ENCODE measurements at places on chromosomes 6 and 20.

DNA sequence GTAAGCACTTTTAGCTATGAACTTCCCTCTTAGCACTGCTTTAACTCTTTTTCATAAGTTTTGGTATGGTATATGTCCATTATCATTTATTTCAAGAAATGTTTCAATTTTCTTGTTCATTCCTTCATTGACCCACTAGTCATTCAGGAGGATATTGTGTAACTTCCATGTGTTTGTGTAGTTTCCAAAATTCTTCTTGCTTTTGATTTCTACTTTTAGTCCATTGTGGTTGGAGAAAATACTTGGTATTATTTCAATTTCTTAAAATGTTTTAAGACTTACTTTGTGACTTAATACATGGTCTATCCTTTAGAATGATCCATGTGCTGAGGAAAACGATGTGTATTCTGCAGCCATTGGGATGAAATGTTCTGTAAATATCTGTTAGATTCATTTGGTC, 176.5 kb downstream of the CENPW start:
- no peak for DNase-seq

DNA sequence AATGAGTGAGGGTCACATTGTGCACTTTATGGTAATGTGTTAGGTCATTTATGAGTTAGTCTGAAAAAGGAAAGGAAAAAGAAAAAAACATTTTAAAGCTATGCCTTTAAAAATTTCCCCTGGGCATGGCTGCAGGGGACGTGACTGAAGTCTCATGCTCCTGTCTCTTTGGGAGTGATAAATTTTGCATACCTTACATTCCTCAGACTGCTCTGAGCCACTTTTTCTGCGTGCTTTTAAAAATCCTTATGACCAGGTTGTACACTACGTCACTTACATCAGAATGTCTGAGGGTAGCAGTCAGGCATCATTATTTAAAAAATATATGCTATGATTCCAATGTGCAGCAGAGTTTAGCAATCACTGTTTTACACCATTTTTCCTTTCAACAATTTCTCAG, 121.2 kb downstream of the RFPL4B start:
- DNase-seq, result peak; percentile 77

GRCh38 chr6:92538926-92539325, 880.4 kb downstream of the EPHA7 start:
- peak; percentile 1 for DNase-seq

- DNase-seq, result no peak
These were observed 19.1 kb upstream of the TULP4 start for GRCh38 chr6:158293122-158293521.

DNA sequence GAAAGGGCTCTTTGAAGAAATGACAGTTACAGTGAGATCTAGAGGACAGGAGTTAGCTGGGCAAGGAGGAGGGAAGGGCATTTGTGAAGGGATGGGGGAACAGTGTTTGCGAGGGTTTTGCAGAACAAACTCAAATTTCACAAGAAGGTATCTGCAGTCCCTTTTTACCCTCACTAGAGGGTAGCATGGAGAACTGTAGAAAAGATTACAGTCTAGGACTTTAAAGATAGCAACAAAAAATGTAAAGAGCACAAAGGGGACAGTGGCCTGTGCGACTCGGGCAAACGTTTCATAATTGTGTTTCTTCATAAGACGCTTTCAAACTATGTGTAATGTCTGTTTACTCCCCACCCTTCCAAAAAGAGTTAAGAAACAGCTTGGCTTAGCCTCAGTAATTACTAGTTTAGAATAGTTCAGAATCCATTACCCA, 21.2 kb upstream of the ASXL1 start:
- peak; percentile 46 for DNase-seq

DNA sequence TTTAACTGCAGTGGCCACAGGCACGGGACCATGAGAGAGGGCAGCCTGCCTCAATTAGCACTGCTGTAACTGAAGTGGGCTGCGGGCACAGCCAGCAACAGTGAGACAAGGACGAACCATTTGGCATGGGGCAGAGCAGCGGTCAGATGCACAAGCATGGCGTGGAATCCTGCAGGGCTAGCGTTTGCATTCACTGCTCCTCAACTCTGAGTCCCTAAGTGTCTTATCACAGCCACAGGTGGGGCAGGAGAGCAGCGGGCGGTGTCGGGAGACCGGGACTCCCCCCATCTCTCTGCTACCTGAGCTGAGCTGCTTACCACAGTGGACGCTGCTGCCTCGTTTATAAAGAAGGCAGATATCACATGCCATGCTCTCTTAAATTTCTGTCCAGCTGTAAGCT, 31.3 kb upstream of the PDE10A start:
- DNase-seq, result no peak

- no peak for DNase-seq
These were observed 30.0 kb upstream of the ZNF133 start for GRCh38 chr20:18258126-18258860.

DNA sequence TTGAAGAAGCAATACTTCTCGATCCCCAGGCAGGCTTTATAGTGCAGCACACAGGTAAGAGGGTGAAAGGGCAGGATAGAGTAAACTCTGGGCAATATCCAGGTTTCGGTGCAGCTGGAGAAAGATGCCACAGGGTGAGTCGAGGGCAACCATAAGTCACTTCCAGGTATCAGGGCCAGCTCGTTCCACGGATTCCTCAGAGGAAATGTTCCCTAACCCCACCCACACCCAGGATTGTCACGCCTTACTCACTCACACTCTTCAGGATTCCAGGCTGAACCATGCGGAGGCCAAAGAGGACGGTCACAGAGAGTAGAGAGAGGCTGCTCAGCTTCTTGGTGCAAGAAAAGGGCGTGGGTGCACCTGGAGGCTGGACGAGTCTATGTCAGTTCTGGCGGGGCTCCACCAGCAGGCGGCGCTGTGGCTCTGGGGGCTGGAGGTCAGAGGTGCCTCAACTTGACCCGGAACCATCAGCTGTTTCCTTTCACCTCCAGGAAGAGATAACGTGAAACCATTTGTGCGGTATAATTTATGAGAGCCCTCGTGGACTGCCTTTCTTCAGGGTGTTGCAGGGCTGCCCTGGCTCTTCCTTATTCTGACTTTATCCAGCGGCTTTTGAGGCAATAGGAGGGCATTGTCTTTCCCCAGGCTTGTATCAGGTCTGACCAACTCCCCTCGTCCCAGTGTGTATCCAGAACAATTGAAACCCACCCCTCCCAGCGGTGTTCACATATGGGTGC, 14.5 kb upstream of the WFDC12 start:
- no peak for DNase-seq

DNA sequence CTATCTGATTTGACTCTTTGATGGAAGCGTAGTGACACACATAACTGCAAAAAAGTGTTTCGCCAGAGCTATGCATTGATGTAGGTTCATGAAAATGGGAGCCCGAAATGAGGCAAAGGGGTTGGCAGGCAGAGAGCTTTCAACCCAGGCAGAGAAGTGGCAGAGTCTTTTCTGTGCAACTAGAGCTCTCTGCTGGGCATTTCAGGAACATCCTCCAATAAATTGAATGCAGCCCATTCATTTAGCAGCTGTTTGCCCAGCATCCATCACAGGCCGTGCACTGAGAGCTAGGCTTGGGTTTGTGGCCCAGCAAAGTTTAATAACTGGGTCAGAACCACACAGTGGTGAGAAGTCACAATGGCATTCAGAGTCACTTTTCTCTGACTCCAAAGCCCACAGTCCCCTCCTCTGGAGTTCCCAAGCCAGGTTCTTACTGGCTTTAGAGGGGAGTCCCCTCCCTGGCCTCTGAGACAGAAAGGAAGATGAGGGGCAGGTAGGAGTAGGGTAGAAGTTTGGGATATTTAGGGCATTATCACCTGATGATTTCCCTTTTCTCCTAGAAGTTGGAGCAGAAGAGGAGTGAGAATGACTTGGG, 31.8 kb upstream of the ELMO2 start:
- peak; percentile 27 for DNase-seq

DNA sequence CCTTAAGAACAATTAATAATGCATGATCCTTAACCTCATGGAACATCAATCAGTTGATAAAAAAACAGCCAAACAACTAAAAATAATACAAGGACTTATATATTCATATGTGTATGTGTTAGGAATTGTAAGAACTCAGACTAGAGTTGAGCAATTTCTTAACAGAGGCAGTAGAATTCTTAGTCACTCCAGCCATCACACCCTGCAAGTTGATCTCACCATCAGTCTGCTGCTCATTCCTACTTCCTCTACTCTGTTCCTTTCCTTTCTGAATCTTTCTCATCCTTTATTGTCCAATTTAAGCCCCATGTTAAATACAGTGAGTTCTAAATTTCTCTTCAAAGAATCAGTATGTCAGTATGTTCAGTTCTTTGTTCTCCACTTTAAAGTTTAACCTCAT, 2.6 kb downstream of the ZNF165 start:
- no peak for DNase-seq

- no peak for DNase-seq
These were observed 9.9 kb upstream of the MMP9 start for GRCh38 chr20:45998761-45999160.

- DNase-seq, result peak; percentile 18
These were observed 6.9 kb upstream of the OCSTAMP start for GRCh38 chr20:46557231-46557956.

DNA sequence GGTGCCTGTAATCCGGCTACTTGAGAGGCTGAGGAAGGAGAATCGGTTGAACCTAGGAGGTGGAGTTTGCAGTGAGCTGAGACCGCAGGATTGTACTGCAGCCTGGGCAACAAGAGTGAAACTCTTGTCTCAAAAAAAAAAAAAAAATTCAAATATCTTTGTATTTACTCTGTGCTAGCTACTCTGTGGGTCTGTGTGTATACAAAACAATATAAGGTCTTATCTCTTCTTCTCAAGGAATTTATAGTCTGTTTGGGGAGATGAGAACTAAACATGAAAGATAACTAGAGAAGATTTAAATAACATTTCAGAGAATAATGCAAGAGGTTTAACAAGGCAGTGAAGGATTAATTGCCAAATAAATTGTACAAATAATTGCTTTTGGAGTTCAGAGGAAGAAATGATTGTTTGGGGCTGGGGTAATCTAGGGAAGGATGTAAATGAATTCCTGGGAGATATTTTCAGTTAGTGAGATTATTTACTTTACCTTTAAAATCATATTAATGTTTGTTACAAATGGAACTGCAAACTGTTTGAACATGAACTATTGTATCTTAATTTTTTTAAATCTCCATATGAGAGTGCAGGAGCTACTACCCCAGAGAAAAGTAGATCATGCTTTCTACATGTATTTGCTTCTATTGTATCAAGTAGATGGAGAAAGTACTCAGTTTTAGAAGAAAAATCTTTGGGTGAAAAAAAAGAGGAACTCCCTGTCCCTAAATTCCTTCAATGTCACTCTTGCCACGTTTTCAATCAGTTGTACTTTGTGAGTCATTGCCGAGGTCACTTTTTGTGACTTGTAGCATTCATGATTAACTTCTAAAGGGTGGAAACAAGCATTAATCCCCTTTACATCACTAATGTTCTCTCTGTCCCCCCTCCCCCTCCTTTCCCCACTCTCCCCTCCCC, 39.0 kb downstream of the NCOA3 start:
- DNase-seq, result peak; percentile 33

- DNase-seq, result no peak
These were observed 28.3 kb upstream of the RIPPLY2 start for GRCh38 chr6:83824831-83825230.

DNA sequence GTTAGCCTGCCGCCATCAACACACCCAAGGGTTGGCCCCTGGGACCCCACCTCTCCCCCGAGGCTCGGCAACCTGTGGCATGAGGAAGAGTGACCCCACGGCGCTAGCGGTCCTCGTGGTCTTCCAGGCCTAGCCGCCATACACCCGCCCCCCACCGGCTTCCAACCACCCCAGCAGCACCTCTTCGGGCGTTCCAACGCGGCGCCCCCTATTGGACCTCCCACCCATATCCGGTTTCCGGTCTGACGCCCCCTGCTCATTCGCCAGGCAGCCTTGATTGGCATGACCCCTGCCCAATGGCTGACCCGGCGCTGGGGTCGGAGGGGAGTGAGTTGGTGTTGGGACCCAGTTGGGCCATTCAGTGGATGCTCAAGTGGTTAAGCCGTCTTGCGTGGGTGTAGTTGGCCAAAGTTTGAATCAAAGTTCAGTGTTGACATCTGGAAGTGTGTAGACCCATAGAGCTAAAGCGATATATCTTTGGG, at the start of gene GNAS-AS1:
GNAS-AS1 (minus strand) TSS at position 210 of the 482 bp plus-strand sequence.
- peak; percentile 94 for DNase-seq

GRCh38 chr6:132140189-132140588, 189.0 kb upstream of the CCN2 start:
- DNase-seq, result no peak

DNA sequence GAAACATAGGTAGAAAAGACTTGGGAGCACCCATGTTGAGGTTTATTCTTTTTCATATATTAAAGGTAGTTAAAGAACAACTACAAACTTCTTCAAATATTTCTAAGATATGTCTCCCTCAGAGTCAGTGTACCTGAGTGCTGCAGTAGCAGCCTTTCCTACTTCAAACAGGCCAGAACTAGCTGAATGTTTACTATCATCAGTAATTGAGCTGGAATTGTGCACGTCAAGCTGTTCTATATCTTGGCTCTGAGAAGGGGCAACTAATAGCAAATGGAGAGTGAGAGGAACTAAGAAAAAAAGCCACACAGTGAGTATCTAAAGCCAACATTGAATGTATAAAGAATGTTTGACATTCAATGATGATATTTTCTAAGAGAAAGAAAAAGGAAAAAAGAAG, 21.7 kb downstream of the MTCL3 start:
- DNase-seq, result no peak

DNA sequence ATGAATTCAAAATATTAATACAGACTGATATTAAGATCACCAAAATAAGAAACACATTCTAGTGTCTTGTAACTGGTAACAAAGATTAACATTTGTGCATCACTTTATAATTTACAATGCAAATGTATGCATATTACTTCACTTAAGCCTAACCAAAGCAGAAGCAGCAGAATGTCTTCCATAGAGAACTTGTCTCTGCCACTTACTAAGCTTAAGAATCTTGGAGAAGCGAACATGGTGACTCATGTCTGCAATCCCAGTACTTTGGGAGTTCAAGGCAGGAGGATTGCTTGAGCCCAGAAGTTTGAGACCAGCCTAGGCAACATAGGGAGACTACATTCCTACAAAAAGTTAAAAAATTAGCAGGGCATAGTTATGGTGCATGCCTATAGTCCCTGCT, 18.8 kb downstream of the AK9 start:
- peak; percentile 55 for DNase-seq

- DNase-seq, result peak; percentile 90
These were observed 76.5 kb downstream of the ADGRG6 start for GRCh38 chr6:142378138-142378875.

- DNase-seq, result peak; percentile 12
These were observed 74.1 kb upstream of the HDDC2 start for GRCh38 chr6:125375821-125376220.

- no peak for DNase-seq
These were observed 3.6 kb upstream of the FOXC1 start for GRCh38 chr6:1605893-1606779.

- DNase-seq, result no peak
These were observed 116.5 kb upstream of the ESR1 start for GRCh38 chr6:151690768-151691562.

DNA sequence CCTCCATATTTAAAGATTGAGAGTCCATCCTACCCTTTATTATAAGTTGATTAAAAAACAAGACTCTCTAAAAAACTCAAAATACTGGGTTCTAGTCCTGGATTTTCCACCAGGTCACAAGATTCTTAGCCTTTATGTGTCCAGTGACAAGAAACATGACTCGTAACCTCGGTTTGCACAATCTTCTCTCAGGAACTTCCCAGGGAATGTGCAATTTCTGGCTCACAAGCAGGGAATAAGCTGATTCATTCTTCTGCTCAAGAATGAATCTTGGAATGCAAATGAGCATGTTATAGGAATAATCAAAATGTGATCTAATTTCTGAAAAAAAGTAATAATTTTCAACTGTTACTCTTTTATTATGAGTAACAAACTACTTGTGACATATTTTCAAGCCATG, 45.1 kb downstream of the OGFRL1 start:
- DNase-seq, result peak; percentile 87

Data from fibroblast of skin of right quadriceps (primary cell).